RWPE2 (cell line): ENCODE measurements at places on chromosomes 2 and 18.

DNA sequence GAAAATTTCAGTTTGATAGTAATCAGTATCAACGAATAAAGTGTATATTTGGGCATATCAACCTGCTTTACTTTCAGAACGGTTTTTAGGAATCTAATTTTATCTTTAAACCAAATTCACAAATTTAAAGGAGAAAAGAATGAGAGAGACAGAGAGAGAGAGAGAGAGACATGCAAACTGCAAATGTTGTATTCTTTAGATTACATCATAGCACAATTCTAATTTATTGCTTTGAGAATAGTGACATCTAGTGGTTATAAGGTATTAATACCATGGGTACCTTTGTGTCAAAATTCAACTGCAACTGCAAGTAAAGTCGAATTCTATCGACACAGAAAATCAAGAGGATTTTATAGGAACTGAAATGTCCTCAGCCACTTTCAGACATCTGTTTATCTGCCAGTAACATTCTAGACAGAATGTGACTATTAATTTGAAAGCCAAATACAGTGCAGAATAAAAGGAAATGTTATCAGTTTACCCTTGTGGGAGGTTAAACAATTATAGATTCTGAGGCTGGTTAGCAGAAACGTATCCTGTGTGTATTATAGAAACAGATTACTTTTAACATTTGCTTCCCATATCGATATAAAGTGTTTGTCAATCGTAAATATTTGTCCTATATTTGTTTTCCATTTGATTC, 529.8 kb upstream of the VRK2 start:
- no peak for DNase-seq

GRCh38 chr2:114089636-114090319, 199.9 kb downstream of the ACTR3 start:
- DNase-seq: no peak

GRCh38 chr2:231384970-231385369, 10.5 kb upstream of the B3GNT7 start:
- no peak for DNase-seq

- DNase-seq: no peak
Observed at GRCh38 chr18:42326752-42327151, 371.7 kb downstream of the PIK3C3 start.

DNA sequence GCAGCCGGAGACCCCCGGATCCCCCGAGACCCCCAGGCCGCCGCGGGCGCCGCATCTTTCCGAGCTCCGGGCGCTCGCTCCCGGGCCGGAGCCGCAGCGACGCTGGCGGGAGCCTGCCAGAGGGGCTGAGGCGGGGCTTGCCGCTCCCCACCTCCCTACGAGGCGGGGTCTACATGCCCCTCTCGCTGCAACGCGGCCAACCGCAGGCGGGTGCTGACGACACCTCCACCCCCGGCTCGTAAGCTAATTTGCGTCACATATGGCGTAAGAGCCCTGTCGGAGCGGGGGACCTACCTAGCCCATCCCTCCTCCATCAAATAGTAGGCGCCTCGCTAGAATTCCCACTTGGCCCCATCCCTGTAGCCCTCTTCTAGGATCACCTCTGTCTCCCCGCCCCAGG, at the start of gene PTPRN:
Gene PTPRN, minus strand, starts transcription at position 124 of the 400 bp plus-strand sequence. Its CDS starts 69 bp downstream, at position 55.
- no peak for DNase-seq

- no peak for DNase-seq
Observed at GRCh38 chr2:63740943-63741342, 100.8 kb upstream of the UGP2 start.

- DNase-seq: no peak
Observed at GRCh38 chr2:62099523-62100175, 96.3 kb upstream of the B3GNT2 start.

- DNase-seq: no peak
Observed at GRCh38 chr2:45964906-45965305, 313.4 kb downstream of the PRKCE start.

- DNase-seq: peak; percentile 71
Observed at GRCh38 chr2:234880551-234881211, 71.1 kb upstream of the SH3BP4 start.

DNA sequence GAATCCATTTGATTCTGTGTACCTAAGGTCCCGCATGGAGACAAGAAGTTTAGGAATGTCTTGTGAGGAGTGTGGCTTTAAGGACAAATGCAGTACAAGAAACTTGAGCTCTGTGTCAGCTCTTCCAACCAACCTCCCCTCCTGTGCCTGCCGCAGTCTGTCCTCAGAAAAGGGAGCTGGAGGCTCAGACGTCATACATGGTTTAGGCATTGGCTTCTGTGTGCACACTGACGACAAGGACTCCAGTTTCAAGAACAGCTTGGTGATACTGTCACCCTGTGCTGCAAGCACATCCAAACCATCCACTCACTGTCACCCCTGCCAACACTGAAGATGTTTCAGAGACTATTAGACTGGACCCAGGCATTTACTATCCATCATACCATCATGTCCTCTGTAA, 470.4 kb downstream of the IRS1 start:
- no peak for DNase-seq

DNA sequence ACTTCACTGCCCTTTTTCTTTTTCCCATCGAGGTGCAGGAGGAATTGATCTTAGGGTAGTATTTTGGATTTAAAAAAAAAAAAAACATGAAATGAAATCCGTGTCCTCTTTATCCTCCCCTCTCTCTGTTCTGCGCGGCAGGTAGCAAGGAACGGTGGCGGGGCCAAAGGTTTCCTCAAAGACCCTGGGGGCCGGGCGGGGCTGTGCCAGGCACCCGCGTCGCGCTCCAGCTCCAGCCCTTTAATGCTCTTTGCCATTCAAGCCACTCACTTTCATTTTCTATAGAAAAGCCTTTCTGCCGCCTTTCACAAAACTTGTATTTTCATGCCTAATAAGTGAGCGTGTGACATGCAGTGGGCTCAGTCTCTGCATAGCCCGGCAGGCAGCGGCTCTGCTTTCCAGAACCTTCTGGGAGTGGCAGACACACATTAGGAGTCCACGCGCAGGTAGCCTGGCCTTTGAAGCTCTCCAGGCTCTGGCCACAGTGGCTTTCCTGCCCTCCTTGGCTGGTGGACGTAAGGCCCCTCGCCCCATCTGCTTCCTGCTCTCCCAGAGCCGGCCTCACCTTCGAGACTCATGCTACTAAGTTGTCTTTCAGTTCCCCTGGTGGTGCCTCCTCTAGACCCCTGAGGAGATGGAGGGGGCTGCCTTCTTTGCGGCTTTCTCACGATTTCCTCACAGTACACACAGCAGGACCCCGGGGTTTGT, 41.7 kb downstream of the AGAP1 start:
- no peak for DNase-seq

- no peak for DNase-seq
Observed at GRCh38 chr2:1740716-1741589, 3.4 kb downstream of the PXDN start.

DNA sequence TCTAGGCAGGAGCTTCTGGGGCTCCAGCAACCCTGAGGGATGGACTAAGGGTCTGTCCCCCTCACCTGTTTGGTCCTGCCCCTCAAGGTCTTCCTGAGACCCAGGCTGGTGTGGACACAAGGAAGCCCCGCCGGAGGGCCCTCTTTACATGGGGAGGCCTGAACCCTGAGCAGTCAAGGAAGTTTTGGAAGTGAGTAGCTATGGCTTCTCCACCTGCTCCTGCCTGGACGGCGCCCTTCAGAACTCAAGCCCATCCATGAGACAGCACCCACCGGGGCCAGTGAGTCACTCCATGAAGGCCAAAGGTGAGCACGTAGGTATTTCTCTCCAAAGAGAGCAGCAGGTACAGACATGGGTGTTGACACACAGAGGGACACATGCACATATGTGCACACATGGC, 98.2 kb upstream of the CTDP1 start:
- peak; percentile 42 for DNase-seq

- no peak for DNase-seq
Observed at GRCh38 chr2:121650315-121650930, 1.2 kb upstream of the CLASP1 start.

- no peak for DNase-seq
Observed at GRCh38 chr2:41267929-41268659, 779.7 kb upstream of the PKDCC start.

DNA sequence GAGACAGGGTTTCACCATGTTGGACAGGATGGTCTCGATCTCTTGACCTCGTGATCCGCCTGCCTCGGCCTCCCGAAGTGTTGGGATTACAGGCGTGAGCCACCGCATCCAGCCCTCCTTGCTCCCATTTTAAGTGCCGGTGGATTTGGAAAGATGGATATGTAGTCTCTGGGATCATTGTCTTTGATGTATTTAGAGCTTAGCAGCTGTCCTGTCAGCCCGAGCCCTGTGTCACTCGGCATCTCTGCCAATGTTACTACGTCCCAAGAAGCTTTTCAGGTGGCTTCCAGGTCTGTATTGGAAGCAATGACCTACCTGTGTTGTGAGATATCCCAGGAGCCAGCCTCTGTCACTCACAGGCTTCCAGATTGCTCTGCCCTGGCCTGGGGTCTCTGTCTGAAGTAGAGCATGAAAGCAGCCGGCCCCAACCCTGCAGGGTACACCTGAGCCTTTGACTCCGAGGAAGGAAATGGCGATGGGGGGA, 35.3 kb downstream of the MAP4K4 start:
- DNase-seq: no peak

- DNase-seq: no peak
Observed at GRCh38 chr2:224591220-224591619, 6.1 kb upstream of the CUL3 start.

- no peak for DNase-seq
Observed at GRCh38 chr2:38960609-38961320, 71.1 kb downstream of the ARHGEF33 start.

DNA sequence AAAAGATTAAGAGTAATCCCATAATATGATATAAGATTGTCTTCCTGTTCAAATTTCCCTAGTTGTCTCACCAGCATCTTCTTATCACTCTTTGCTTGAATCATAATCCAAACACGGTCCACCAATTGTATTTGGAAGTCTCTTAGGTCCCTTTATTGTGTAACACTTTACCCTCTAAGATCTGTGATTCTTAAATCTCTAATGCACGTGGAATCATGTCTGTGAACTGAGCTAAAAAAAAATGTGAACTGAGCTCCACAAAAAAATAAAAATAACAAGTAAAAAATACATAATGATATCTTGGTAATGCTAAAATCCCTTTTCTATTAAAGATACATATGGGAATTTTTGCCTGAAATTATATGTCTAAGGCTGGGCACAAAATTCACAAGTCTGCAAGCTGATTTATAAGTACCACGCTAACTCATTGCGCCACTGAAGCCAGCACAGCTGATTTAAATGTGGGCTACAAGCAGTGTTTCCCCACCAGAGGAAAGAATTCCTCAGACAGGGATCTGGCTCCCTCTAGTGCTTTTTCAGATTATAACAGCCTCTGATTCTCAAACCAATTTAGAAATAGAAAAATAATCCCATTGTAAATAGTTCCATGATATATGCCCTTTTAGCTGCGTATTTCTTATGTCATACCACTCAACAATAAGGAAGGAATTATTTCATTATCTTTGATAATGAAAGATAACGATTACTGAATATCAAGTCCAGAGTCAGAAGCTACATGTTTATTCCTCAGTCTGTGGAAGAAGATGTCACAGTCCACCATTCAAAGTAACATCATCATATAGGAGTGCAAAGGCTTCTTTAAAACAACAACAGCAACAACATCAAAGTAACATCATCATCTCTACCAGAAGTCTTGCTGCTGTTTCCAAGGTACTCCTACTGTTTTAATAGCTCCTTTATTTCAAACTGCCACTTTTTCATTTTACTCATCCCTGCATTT, 22.9 kb downstream of the RBM43 start:
- DNase-seq: no peak

DNA sequence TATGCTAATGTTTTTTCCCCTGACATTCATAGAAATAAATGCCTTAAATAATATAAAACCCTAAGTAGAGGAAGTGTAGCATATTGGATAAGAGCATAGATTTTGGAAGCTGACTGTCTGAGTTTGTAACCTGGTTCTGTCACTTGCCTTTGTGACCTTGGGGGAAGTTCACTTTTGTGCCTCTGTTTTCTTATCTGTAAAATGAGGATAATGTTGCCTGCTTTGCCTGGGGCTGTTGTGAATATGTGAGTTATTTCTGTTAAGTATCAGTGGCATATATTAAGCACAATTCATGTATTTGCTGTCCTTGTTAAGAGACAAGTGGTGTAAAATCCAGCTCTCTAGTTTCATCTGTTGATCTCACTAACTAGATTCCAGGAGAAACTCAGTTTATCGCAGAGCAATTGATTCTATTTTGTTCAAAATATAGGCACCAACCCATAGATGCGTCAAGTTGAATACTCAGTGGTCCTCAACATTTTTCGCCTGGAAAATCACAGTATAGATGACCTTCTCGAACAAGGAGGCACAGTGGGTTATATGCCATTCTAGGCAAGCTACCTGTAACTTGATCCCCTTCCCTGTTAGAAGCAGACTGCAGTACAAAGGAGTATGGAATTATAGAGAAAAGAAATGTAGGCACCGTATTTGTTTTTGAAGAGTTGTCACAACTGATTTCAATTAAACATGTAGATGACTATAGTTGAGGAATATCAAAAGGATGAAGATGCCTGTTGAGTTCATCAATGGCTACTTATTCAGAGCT, 67.0 kb downstream of the SOCS6 start:
- no peak for DNase-seq

DNA sequence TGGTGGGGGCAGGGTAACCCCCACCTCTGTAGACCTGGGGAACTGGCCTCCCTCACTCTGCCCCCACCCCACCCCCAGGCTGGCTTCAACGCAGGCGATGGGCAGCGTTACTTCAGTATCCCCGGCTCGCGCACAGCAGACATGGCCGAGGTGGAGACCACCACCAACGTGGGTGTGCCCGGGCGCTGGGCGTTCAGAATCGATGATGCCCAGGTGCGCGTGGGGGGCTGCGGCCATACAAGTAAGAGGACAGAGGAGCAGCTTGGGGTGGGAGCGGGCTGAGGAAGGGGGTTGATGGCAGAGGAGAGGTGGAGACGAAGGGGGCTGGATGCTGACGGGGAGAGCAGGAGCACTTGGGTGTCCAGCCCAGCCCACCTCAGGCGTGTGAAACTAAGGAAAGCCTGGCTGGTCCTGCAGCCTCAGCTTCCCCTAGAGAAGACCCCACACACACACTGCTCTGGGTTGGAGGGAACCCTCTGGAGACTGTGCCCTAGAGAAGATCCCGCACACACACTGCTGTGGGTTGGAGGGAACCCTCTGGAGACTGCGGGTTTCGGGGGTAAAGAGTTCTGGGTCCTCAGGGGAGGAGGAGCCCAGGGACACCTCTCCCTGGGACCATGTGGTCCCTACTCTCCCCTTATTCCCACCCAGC, 36.2 kb downstream of the SNED1 start:
- peak; percentile 59 for DNase-seq

- DNase-seq: no peak
Observed at GRCh38 chr2:177474998-177475397, 82.4 kb downstream of the AGPS start.

DNA sequence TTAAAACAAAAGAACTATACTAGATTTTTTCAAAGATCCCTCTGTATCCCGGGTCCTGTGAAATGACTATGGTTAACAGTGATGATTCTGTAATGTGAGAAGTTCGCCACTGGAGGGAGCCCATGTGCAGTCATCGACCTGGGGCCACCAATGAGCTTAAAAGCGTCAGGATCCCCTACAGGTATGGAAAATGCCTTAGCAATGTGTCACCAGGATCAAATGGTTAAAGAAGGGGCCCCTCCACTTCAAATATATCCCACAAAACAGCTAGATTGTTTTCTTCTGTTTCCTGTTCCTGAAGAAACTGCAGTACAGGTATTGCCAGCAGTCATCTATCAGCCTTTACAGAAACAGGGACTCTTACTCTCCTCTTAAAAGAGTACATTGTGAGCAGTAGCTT, 15.3 kb downstream of the CHRNA1 start:
- no peak for DNase-seq
